Uterus (tissue), 4 donors: ENCODE measurements at places on chromosomes 5 and 9. TPM values are rescaled to one million over a fixed set of nuclear protein-coding genes. Genes with fewer than 3 reads are reported as not detected.
A peak's percentile ranks its signal among the peaks of the same experiment; 100 is the strongest.

- DNase-seq = peak; percentile 19
Measured at GRCh38 chr5:173590436-173591055, 25.9 kb downstream of the BOD1 start.

- DNase-seq = no peak
Measured at GRCh38 chr5:160092514-160092913, 26.7 kb downstream of the PWWP2A start.

DNA sequence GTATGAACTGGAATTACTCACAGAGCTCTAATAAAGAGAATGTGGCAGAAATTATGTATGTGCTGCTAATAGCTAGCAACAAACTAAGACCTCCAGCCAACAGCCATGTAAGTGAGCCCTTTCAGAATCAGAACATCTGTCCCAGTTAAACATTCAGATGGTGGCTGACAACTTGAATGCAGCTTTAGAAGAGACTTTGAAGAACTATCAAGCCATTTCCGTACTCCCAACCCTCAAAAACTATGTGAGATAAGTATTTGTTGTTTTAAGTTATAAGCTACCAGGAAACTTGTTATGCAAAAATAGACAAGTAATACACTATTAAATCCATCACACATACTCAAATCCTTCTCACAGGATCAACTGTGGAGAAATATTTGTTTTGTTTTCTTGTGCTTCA lies 205.2 kb upstream of the EDIL3 start:
- no peak for DNase-seq

DNA sequence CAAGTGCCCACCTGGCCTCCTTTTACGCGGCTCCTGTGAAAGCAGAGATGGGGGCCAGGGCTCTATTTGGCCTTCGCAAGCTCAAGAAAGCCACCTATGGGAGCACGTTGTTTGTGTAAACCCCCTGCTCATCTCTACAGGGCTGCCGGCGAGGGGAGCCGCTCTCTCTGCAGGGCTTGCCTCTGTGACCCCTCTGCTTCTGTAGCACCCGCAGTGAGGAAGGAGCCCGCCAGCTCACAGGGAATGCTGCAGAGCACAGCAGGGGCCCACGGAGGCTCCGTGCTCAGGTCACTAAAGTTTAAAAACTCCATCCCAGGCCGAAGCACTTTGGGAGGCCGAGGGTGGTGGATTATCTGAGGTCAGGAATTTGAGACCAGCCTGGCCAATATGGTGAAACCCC lies 376.8 kb downstream of the IRX2 start:
- no peak for DNase-seq

DNA sequence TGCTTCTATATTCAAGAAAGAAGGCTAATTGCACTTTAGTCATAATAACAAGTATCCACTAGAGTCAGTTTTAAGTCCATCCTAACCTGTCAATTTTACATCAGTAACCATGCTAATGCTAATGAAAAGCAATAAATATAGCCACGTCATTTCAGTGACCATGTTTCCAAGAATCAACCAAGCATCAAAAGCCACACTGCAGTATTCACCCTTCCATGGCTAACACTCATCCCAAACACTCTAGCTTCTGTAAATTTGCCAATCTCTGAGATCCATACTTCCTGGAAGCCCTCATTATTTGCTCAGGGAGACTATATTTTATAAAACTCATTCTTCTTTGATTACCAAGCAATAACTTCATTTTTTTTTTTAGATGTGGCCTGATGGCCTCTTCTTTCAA lies 712.0 kb downstream of the CETN3 start:
- DNase-seq = no peak

DNA sequence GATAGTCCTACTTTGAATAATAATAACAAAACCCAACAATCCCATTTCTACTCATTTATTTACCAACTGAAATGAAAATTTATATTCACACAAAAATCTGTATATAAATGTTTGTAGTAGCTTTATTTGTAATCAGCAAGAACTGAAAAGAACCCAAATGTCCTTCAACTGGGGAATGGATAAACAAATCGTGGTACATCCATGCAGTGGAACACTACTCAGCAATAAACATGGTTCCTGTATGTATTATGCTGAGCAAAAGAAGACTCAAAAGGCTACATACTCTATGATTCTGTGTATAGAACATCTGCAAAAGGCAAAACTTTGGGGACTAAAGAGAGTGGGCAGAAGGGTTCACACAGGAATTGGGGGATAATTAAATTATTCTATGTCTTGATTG lies 136.1 kb upstream of the HAND1 start:
- no peak for DNase-seq

- DNase-seq = no peak
Measured at GRCh38 chr9:134052491-134052890, 15.3 kb downstream of the BRD3 start.

DNA sequence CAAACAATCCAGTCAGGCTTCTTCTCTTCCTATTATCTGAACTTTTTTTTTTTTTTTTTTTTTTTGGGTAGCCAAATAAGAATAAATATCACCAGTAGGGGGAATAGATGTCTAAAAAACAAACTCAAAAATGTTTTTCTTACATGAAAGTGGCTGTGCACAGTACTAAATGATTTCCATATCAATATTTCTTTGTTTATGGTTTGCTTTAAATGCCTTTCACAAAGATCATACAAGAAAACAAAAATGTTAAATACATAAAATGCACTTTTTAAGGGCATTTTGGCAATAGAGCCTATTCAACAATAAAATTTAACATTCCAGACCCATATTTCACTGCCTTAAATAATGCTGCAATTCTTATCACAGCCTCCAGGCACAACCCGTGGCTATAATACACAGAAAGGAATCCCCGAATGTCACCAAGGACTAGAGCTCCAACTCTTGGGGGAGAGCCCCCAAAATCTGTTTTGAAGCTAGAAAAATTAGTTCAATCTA lies 91.1 kb upstream of the TBCA start:
- no peak for DNase-seq

- DNase-seq = no peak
Measured at GRCh38 chr5:117892360-117892759, 1096.0 kb downstream of the DTWD2 start.

DNA sequence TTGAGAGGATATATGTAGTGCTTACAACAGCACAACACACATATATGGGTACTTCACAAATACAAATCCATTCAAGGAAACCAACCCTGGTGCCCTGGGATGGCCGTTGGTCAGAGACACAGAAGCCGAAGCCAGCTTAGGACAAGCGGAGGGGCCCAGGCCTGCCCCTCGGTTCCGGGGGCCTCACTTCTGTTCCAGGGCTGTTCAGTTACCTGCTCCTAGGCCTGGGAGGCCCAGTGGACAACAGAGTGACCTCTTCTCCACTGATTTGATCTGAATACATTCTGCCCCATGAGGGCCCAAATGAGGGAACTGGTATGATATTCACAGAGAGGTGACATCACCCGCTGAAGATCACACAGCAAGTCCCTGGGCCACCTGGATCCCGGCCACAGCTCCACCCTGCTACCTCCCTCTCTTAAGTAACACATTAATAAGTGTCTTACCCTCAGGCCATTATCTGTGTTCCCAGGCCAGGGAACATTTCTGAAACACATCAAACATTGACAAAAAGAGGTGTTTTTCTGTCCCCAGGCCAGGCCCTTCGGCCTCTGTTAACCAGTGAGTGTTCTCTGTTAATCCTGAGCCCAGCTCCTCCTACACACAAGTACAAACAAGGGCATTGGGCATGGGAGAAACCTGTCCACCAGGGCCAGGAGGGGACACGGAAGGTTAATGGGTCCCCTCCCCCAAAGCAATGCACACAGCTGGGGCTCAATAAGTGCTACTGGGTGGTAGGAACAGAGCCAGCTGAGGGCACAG lies 4.5 kb upstream of the GRHPR start:
- no peak for DNase-seq

- DNase-seq = no peak
Measured at GRCh38 chr9:70168521-70168920, 90.3 kb upstream of the SMC5 start.

GRCh38 chr5:178396796-178397720 lies 164.5 kb upstream of the PHYKPL start:
- no peak for DNase-seq

- no peak for DNase-seq
Measured at GRCh38 chr5:155591273-155591672, 577.7 kb downstream of the KIF4B start.

DNA sequence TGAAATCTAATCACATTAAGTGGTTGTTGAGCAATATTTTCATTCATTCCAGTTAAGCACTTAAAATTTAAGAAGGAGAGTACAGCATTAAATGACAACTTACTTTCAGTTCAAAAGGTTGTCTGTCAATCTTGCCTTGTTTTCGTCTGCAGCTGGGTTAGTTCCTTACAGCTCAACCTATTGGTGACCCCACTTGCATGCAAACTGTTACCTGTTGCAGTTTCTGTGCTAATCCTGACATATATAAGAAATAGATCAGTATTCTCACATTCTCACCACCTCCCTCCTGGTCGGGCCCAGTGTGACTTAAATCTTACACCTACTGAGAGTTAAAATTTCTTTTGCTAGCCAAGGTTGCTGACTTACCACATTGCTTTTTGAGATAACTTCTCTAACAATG lies 191.8 kb upstream of the SMC2 start:
- no peak for DNase-seq

GRCh38 chr9:98775831-98776441 lies 20.4 kb downstream of the ANKS6 start:
- no peak for DNase-seq

GRCh38 chr9:127921557-127922120 lies 4.8 kb upstream of the ST6GALNAC4 start:
- peak; percentile 80 for DNase-seq

DNA sequence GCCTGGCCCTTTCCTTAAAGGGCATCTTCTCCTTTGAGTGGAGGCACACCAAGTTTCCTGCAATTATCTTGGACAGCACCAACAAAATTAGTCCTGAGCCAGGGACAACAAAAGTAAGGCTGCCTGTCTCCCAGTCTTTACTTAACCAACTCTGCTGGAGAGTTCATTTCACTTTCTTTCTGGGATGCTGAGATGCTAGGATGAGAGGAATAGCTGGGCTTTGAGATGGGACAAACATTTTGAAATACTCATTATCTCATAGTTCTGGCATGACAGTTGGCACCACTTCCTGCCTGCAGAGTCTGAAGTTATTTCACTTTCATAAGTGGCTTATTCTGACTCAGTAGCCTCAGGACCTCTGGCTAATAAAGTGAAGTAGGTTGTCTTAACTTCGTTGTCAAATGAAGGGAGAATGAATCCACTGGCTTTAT lies 157.0 kb downstream of the C9orf152 start:
- peak; percentile 60 for DNase-seq

DNA sequence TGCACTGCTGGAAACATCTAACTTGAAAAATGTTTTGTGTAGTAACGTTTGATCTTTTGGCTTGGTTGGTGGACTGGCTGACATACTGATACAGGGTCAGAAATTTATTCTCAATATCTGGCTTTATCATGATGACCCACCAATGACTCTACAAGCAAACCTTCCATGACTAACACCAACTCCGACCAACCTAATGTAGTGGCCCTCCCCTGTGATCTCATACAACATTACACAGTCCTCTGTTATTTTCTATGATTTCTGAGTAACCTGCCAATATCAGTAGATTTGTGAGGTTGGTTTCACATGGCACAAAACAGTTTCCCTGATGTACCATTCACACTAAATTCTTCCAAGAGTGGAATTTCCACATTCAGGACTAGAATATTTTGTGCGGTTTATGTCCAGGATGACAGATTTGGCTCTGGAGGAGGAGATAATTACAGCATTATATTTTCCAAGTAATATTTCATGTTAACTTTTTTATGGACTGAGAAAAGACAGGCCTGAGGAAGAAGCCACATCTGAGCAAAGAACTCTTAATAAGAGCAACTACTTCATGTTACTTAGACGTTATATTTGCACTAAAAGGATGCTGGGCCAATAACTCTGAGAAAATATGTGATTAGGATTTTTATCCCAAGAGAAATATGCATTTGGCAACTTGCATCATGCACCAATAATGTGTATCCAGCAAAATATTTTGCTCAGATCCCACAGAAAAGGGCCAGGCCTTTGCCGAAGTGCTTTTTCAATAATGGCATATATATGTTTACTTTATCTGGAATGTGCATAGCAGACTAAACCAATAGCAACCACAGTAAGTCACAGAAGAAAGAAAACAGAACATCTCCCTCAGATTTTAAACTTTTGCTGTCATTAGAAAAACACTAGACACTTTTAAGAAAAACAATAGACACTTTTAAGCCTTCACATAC lies 273.4 kb downstream of the KCNN2 start:
- no peak for DNase-seq

- no peak for DNase-seq
Measured at GRCh38 chr9:99116003-99116411, 11.1 kb downstream of the TGFBR1 start.

GRCh38 chr9:123358181-123358905 lies 2.3 kb downstream of the CRB2 start:
- DNase-seq = no peak

The HMCN2 gene
- 1.8 TPM for total RNA-seq

The CNOT8 gene
- 96.2 TPM for total RNA-seq

The PDE4D gene
- 56.6 TPM for total RNA-seq

The CLIC3 gene
- total RNA-seq = not detected

The CCDC183 gene
- not detected for total RNA-seq

The ENTREP1 gene
- total RNA-seq = 12.6 TPM

The BTNL9 gene
- total RNA-seq = 18.7 TPM

The TMC1 gene
- 0.90 TPM for total RNA-seq

The RAI14 gene
- total RNA-seq = 89.4 TPM

The FAM151B gene
- 0.26 TPM for total RNA-seq
